ENCODE measurements at places on chromosomes 6 and 20.
A peak's percentile ranks its signal among the peaks of the same experiment; 100 is the strongest.

GRCh38 chr6:102313699-102314098, 920.2 kb downstream of the GRIK2 start:
- no peak for DNase-seq

DNA sequence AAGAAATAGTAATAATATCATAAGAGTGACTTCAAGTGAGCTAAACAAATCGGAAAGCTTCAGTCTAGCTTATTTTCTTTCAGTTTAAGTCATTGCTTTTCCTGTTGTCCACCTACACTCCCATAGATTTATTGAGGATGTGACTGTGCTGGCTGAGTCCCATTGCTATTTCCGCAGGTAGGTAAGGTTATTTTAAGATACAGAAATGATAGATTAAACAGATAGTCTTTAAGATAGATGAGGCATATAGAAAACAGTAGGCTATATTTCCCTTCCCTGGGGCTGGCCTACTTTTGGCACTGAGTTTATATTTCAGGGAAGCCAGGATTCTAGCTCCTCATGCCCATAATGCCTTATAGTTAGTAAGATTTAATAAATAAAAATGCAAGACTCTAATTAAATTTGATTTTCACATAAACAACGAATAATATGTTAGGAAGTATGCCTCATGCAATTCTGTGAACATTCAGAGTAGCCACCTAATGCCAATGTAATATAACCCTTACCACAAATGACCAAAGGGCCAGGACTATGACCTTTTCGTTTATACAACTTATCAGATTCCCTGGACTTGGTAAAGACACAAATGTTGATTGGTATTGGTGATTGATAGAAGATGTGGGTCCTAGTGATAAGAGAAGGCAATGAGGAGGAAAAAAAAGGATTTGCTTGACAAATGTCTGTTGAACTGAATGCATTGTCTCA, 1079.3 kb downstream of the EPHA7 start:
- no peak for DNase-seq

- peak; percentile 52 for DNase-seq
These were observed 86.7 kb upstream of the F13A1 start for GRCh38 chr6:6407071-6407741.

DNA sequence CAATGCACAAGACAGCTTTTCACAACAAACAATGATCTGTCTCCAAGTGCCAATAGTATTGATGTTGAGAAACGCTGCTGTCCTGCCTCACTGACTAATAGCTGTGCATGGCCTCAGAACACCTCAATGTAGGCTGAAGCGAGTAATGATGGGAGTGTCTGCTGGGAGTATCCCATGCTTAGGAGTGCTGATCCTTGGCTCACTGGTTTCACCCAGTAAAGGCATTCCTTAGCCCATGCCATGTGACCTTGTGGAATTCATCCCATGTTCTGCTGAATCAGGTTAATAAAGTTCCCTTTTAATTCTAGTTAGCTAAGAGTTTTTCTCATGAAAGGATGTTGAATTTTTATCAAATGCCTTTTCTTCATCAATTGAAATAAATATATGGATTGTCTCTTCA, 3.8 kb upstream of the WFDC12 start:
- no peak for DNase-seq

DNA sequence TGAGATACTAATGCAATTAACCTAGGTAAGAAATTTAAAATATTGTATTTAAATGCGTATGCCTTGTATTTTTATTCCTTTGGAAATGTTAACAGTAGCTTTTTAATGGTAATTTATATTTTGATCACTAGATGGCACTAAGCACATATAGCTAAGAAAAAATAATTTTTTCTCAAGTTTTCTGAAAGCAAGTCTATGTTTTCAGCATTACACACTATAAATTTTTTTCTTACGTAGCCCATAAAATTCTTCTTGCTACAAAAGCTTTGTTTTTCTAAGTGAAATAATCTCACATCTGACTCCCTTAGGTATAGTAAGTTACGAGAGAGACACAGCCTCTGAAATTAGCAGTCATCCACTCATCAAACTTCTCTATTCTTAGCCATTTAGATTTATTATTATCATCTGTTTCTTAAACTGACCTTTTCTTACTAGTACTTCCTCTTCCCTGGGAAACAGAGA, 35.7 kb downstream of the TSPYL4 start:
- DNase-seq: no peak

DNA sequence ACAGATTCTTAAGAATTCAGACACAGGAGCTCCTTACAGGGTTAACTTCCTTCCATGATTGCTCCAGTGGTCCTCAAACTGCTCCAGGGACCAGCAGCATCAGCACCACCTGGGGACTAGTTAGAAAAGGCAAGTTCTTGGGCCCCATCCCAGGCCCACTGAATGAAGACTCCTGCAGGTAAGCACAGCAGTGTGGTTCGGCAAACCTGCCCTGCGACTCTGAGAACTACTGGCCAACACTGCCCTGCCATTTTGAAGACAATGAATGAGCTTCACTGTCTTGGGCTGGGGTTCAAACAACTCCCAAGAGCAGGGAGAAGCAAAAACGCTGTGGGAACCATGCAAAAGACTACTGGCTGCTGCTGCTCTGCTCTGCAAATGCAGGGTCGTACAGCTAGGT, 39.4 kb downstream of the SLC22A23 start:
- DNase-seq: no peak

- no peak for DNase-seq
These were observed 7.8 kb upstream of the APMAP start for GRCh38 chr20:25000268-25000801.

DNA sequence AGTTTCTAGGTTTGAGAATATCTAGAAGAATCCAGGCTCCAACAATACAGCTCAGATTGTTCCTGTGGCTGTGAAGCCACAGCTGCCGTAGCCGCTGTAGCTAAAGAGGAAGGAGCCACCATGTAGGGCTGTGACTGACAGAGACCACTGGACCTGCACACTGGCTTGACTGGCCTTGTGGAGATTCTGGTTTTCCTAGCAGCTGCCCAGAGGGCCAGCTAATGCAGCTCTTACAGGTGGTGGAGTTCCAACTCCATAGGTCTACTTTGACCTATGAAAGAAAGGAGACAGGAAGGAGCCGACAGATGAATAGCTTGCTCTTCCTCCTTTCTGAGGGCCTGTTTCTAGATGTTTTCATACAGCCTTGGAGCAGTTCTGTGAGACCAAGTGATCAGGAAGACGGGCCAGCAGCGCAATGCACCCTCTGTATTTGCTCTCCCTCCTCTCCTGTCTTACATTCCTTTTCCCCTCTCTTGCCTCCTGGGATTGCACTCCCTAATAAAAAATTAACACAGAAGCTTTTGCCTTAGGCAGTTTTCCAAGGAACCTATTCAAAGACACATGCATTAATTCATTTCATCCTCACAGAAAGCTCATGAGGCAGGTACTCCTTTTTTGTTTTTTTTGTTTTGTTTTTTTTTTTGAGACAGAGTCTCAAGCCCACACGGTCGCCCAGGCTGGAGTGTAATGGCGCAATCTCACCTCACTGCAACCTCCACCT, 51.8 kb upstream of the MYB start:
- DNase-seq: no peak

GRCh38 chr6:112745765-112746164, 398.6 kb downstream of the RFPL4B start:
- no peak for DNase-seq

DNA sequence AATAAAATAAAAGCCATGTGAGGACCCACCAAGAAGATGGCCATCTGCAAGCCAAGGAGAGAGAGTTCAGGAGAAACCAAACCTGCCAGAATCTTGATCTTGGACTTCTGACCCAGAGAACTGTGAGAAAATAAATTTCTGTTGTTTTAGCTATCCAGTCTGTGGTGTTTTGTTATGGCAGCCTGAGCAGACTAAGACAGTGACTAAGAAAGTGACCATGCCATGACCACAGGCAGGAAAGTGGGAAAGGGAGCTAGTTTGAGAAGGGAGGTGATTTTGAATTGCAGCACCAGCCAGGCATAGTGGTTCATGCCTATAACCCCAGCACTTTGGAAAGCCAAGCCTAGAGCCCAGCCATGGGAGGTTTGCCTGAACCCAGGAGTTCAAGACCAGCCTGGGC, 21.9 kb upstream of the C6orf62 start:
- DNase-seq: no peak

- no peak for DNase-seq
These were observed 61.1 kb downstream of the GJA10 start for GRCh38 chr6:89955364-89955763.

DNA sequence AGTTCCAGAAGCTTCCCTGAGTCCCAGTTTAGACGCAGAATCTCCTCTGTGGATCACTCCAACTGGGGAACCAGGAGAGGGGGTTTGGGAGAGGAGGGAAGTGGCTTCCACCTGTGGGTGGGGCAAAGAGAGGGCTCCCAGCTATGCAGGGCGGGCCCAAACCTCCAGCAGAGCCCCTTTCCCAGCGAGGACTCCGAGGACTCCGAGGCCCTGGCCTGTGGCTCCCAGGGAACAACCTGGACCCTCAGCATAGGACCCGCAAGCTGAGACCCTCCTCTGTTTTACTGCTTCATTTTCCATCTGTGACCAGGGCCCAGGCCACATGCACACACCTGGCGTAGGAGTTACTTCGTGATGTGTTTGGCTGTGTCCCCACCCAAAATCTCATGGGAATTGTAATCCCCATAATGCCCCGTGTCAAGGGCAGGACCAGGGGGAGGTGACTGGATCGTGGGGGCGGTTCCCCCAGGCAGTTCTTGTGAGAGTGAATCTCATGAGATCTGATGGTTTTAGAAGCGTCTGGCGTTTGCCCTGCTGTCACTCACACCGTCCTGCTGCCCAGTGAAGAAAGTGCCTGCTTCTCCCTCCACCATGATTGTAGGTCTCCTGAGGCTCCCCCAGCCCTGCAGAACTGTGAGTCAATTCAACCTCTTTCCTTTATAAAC, 27.9 kb downstream of the NTSR1 start:
- no peak for DNase-seq

GRCh38 chr6:69584536-69584912, 212.3 kb downstream of the LMBRD1 start:
- no peak for DNase-seq
